ENCODE measurements at places on chromosomes 11 and 22.

DNA sequence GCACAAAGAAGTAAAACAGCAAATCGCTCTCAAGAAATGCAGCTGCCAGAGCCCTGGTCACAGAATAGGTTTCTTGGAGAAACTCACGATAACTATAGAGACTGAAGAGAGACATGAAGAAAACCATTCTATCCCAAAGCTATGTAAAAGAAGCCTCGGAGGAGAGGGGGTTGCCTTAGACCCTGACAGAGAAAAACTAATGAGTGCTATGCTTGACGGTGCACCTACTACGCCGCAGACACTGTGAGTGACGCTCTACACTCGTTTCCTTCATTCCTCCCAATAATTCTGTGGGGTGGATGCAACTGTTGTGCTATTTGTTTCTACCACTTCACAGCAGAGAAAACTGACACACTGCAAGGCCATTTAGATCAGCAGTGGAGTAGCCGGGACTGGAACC lies 121.8 kb downstream of the ETS1 start:
- no peak for DNase-seq

DNA sequence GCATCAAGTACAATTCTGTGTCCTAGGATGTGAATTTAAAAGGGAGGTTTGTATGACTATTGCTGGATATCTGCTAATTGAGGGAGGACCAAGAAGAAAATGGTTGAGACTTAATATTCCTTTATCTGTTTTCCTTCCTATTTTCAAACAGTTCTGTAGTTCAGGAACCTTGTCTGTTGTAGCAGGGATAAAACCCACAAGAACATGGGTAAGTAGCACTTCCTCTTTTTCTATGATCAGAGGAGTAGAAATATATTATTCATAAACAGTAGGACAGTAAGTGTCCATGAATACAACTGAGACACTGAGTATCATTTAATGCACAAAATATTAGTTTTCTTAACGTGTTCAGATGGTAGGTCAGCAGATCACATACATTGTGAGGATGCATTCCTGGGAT lies 7.6 kb downstream of the MS4A3 start:
- DNase-seq = no peak

GRCh38 chr11:131637469-131638175 lies 267.2 kb downstream of the NTM start:
- no peak for DNase-seq

DNA sequence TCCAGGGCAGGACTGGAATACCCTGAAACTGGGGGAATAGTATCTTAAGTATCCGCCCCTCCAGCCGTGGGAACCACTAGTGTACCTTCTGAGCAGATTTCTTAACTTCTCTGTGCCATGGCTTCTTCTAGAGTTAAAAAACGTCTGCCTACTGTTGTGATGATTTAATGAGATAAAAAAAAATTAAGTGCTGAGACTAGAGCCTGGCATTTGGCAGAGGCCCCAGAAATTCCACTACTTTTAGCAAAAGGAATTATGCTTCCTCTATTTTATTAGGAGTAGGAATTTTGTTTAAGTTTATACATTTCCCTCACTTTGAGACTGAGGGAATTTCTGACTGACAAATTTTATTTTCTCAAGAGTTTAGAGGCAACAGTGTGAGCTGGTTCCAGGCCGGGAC lies 371.2 kb upstream of the B3GAT1 start:
- no peak for DNase-seq

DNA sequence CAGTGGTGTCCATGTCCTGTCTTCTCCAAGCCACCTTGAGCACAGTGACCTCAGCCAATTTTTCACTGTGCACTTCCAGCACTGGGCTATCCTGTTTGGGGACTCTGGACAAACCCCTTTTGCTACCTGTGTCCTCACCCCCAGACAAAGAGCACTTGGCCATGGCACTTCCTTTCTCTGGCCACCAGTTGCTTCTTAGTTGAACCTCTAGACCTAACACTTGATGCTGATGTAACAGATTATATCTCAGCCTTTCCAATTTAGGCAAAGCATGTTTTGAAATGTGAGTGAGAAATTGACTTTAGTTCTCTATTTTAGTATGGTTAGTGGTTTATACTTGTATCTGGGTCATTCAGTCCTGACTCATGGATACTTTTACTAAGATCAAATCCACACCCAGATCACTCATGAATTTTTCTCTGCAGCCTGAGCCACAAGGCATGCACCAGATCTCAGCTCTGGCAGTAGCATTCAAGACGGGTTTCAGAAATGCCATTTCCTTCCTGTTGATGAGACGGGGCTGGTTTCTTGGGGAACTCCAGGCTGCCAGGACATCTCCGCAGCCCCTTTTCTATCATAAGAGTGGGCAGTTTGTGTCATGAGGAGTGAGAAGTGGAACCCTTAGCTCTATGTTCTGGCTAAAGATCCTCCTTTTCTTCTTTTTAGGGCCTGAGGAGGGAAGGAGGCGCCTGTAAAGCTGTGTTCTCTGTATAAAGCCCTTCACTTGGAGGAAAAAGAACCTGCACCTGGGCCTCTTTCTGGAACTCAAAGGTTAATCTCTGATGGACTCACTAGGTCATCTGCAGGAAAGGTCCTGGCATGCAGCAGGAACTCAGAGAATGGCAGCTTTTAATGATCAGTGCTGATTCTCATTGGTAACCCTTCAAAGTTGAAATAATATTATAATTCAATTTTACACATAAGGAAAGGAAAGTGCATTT lies 185.6 kb upstream of the TENM4 start:
- DNase-seq = no peak

- DNase-seq = peak; percentile 47
Measured at GRCh38 chr11:85029964-85030363, 597.2 kb downstream of the DLG2 start.

Data from T47D (cell line).